ENCODE measurements at places on chromosomes 6 and 20.

GRCh38 chr6:22473991-22474682 is 95.2 kb upstream of the HDGFL1 start:
- DNase-seq: no peak

GRCh38 chr6:163380216-163380615 is 34.3 kb upstream of the QKI start:
- no peak for DNase-seq

- DNase-seq: peak; percentile 77
These were observed 226.0 kb downstream of the TPBG start for GRCh38 chr6:82589509-82590206.

DNA sequence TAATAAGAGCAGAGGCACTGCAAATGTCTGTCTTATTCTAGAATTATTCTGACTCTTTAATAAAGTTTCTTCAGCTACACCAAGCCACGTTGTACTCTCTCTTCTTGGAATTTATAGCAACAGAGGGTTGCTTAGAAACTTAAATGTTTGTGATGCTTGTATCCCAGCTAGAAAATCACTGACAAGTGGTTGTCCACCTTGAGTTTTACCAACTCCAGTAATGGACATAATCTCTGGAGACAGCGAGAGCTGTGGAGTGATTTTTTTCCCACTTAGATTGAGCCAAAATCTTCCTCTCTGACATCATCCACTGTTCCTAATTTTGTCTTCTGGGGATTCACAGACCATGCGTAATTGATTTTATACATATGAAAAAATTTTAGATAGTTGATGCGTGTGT is 8.0 kb downstream of the ECT2L start:
- DNase-seq: no peak

DNA sequence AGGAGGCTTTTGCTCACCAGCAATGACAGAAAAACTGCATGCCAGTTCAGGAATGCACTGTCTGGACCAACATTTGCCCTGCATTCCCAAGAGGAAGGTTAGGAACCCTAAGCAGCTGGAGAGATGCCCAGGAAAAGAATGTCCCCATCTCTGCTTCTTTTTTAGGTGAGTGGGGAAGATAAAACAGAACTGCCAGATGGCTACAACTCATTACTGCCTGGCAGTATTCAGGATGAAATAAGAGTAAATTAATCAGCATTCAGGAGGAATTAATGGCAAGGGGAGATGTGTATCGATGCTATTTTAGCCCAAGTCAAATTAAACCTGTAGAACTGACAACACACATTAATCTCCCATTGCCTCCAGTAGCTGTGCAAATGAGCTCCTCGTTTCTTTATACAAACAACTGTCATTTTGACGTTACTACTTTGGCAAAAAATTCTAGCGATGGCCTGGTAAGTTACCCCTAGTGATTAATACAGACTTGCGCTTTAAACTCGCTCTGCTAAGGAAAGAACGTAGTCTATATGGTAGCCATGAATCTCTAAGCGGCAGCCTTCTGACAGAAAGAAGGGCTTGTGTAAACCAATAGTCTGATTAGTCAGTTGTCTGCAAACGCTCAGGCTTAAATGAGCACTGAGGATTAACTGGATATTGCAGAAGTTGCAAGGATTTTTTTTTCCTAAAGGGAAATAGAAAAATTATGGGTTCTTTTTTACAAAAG is 16.7 kb upstream of the SMLR1 start:
- no peak for DNase-seq

DNA sequence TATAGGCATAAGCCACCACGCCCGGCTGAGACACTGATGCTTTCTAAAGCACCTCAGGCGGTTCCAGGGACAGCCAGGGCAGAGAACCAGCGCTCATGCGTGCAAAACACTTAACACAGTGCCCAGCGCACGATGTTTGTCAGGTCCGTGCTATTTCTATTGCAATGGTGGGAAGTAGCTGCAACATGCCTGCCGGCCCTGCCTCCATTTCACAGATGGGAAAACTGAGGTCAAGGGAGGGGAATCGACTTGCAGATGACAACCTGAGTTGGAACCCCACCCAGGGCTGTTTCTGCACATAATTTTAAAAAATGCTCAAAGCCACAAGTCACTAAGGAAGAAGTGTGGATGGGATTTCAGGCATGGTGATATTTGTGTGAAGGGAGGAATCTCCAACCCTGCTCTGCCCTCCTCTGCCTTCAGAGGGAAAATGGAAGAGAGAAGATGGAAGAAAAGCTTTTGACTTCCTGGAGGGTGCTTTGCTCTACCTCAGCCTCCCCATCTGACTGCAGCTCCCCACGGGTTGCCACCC is 39.9 kb downstream of the KIAA1755 start:
- no peak for DNase-seq

DNA sequence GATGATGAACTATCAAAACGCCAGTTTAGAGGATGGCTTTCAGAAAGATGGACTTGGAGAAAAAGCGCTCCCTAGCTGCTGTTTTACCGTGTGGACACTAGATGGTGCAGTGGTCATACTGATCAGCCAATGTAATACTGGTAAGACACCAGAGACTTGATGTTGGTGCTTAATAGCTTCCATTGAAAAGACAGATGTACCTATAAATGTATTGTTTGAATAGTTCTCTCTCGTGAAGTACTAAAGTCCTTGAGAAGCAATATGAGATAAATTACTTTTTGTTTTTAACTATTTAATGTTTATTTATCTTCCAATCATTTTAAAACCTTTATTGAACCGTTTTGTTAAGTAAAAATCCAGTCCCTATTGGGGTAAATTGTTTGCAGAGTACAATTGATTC is 63.9 kb upstream of the FUCA2 start:
- peak; percentile 69 for DNase-seq

GRCh38 chr20:62482146-62482809 is 6.5 kb upstream of the GATA5 start:
- no peak for DNase-seq

GRCh38 chr20:11935212-11936154 is 17.8 kb downstream of the BTBD3 start:
- no peak for DNase-seq

DNA sequence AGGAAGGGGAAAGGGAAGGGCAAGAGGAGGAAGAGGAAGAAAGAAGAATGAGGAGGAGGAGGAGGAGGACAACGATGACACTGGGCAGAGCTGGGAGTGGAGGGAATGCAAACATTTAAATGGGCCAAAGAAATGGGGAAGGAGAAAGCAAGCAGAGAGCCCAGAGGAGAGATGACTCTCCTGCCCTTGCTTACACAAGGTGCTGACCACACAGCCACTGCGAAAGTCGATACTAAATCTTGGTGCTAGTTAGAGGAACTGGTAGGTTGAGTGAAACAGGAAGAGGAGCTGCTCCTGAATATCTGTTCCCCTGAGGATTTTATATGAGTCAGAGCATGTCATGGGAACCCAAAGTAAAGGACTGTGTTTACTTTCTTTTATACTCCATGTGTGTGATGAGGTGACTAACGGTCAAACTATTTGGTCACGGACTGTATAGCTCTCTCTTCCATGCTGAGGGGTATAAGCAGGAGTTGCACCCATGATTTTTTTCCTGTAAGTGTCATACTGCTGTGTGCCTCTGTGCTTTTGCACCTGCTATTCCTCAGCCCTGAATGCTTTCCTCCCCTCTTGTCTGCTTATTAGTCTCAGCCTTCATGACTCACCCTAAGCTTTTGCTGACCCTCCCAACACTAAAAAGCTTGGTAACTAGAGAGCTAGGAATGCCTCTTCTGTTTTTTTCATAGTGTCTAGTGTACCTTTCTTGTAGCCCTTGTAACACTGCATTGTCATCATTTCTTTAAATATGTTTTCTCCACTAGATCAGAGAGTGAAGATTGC is 9.5 kb upstream of the PAQR8 start:
- DNase-seq: peak; percentile 97

DNA sequence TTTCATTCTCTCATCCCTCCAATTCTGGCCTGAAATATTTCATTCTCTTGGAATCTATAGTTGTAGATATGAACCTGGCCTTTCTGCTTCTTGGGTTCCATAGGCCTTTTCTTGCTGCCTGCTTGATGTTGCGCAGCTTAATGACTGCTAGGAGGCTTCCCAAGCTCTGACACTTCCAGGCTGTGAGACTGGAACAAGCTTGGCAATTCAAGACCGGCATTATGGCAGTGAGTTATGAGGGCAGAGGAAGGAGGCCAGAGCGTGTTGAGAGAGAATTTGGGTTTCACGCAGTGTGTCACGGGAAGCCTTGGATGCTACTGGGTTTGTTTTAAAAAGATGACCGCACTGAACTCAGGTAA is 948 bp upstream of the DNAJC5 start:
- DNase-seq: no peak

DNA sequence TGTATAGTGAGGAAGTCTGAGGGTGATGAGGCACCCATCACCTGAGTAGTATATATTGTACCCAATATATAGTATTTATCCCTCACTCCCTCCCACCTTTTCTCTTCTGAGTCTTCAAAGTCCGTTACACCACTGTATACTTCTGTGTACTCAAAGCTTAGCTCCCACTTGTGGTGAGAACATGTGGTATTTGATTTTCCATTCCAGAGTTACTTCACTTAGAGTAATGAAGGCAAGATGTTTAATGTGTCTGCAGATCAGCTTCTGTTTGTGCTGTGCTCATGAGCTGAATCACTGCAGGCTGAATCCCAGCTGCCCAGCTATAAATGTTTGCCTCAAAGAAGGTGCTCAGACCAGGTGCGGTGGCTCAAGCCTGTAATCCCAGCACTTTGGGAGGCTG is 139.3 kb upstream of the FOXA2 start:
- no peak for DNase-seq

- no peak for DNase-seq
These were observed at the start of gene ZBP1 for GRCh38 chr20:57620274-57620990. Gene ZBP1 (minus strand): TSS chr20:57620426. CDS start chr20:57620295, 131 bp downstream.

DNA sequence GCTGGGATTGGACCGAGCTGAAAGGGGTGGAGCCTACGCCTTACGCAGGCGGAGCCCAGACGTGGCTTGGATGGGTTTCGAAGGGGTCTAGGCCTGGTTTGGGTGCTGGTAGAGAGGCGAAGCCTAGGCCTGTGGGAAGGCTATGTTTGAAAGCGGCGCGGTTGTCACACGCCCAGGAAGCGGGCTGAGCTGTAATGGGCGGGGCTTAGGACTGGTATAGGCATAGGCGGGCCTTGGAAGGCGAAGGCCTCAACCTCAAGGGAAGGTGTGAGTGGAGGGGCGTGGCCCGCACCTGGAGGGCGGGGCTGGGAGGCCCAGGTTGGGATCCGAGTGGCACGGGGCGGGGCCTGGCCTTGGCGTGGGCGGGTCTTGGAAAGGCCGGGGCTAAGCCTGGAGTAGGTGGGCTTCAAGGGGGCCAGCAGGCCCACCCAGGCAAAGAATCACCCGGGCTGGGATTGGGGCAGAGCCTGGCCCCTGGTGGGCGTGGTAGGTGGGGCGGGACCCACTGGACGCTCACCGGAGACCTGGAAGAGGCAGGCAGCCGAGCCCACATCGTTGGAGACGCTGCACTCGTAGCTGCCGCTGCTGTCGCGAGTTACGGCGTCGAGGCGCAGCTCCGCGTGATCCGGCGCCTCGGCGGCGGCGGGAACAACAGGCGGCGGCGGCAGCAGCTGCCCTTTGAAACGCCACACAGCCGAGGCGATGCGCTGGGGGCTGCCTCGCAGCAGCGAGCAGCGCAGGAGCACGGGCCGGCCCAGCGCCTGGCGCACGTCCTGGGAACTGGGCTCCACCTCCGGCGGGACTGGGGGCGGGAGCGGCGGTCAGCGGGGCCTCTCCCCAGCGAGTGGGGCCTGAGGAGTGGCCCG is 49.0 kb downstream of the MDGA1 start:
- DNase-seq: no peak

- DNase-seq: no peak
These were observed 34.3 kb upstream of the APCDD1L start for GRCh38 chr20:58549231-58550209.

DNA sequence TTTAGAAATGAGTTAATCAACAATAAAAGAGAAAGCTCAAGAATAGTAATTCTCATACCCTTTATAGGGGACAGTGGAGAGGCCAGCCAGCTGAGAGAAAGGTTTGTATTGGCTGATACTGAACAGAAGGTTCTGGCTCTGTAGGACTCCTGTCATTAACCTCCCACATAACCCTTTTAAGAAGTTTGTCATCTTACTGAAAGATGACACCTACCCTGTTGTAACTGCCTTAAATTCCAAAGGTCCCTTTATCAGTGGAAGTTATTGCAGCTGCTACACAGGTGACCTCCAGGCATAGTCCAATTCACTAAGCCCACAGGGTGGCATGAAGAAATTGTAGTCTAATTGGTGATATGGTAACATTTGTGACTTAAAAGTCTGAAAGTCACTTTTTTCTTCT is 790.1 kb downstream of the TENT5A start:
- DNase-seq: no peak

DNA sequence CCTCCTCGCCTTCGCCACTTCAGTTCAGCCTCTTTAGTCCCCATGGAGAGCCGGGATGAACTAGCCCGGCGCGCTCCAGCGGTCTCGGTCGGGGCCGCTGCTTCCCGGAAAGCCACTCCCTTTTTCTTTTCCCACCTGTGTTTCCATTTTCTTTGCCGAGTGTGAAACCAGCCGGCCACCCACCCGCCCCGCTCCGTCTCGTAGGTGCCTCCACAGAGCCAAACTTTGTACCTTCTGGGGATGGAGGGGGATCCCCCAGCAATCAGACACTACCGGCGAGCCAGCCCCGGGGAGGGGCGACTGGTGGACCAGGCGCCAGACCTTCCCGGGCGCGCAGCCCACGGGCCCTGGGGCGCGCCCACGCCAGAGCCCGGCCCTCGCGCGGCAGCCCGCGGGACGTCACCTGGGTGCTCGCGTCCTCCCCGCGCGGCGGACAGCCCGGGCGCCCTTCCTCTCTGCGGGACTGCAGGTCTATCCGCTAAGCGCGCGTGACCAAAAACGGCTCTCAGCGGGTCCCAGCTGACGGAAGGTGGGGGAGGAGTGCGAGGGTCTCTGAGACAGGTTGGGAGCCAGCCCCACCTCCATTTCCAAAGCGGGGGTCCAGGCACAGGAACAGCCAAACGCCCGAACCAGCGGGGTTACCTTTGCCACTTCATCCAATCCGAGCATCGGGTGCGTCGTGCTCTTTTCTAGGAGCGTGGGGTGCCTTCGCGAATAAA is at the start of gene MCHR2:
MCHR2 (minus strand) TSS at position 691 of the 719 bp plus-strand sequence. CDS start 38,076 bp downstream, outside the sequence.
- peak; percentile 5 for DNase-seq

DNA sequence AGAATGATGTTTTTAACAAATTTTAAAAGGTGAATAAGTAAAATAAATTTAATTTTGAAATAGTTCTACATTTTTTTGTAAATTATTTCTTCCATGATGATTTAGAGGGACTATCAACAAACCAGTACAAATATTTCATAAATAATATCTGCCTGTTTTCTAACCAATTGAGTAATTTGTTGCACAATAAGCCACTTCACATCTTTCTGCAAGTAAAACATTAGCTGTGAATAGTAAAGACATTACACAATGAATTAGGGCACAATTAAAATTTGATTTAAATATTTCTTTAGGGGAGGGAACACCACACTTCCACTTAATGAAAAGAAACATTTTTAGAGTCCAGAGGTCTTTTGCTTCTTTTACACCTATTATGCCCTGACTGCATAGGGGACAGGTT is 118.4 kb upstream of the PTPRK start:
- DNase-seq: no peak

- DNase-seq: no peak
These were observed 905.4 kb upstream of the FLRT3 start for GRCh38 chr20:15242773-15243172.
